GM12892 (cell line): ENCODE measurements at places on chromosomes 3 and 15.

DNA sequence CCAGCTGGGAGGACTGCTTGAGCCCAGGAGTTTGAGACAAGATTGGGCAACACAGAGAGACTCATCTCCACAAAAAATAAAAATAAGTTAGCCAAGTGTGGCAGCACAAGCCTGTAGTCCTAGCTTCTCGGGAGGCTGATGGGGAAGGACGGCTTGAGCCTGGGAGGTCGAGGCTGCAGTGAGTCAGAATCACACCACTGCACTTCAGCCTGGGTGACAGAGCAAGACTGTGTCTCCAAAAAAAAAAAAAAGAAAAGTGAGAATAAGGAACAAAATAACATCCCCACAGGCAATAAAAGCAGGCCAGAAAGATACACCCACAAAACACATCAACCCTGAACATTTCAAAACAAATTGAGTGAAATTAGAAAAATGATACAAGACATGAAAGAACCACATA, 48.7 kb upstream of the OCA2 start:
- DNase-seq: no peak

DNA sequence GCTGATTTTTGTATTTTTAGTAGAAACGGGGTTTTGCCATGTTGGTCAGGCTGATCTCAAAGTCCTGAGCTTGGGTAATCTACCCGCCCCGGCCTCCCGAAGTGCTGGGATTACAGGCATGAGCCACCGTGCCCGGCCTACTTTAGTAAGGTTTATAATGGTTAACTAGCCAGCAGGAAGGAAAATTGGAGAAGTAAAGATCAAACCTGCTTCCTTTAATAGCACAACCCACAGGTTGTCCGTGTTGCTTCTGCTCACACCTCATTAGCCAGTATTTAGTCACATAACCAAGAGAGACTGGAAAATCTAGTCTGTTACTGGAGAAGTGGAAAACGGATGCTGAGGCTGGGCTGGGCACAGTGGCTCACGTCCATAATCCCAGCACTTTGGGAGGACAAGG, 51.9 kb upstream of the TBL1XR1 start:
- no peak for DNase-seq

GRCh38 chr15:98700519-98700918, 52.2 kb downstream of the IGF1R start:
- DNase-seq: no peak

DNA sequence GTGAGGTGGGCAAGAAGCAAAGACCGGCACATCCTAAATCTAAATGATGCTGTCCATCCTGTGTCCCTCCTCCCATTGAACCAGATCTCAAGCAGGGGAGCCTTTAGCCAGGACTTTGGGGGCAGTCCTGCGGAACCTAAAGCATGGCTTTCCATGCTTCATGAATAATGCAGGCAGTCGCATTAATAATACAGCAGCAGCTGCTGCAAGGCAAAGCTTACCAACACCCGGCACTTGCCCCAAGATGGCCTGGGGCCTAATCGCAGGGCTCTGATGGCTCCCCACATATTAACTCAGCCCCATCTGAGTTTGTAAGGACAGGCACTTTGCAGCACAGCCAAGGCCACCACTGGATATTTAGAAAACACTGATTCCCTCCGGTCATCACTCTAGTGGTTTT, 114.4 kb downstream of the NTRK3 start:
- no peak for DNase-seq

DNA sequence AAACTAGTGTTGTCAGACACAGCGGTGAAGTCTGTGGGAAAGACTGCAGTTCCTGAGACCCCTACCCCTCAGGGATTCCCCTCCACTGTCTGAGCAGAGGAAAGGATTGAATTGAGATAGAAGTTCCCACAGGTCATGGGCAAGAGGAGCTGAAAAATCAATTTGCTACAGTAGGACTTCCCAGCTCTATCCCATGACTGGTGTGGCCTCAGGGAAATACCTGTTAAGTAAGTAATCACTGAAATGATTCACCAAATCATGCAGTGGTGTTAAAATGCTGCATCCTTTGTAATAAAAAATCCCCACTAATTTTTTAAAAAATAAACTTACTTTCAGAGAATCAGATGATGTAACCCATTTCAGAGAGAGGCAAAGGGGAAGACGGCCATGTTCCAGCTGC, 45.0 kb upstream of the SPRED1 start:
- DNase-seq: no peak

DNA sequence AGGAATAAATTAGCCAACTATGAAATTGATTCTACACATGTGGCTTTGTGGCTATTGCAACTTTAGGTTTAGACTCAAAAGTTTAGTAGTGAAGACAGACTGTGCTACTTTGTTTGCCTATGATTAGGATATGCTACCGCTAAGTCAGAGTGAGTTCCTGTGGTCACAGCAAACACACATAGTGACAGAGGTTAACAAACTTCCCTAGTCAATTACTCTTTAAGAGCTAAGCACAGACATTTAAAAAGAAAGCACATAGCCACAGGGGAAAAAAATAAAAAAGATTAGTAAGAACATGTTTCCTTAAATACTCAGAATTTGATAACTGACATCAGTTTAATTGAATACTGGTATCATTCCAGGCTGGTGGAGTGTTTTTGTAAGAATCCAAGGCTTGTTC, 207.1 kb downstream of the GBE1 start:
- DNase-seq: no peak

DNA sequence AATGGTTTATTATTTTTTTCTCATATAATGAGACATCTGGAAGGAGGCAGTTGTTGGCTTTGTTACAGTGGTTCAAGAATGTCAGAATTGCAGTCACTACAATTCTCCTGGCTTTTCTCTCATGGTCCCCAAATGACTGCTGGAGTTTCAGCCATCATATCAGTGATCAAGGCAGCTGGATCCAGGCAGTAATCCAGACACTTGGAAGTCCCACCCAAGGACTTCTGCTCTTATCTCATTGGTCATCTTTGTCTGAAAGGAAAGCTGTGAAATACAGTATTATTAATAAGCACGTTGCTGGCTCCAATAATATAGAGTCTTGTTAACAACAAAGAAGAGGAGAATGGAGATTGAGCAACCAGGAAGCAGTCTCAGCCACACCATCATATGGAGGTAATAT, 22.9 kb upstream of the MED12L start:
- no peak for DNase-seq

DNA sequence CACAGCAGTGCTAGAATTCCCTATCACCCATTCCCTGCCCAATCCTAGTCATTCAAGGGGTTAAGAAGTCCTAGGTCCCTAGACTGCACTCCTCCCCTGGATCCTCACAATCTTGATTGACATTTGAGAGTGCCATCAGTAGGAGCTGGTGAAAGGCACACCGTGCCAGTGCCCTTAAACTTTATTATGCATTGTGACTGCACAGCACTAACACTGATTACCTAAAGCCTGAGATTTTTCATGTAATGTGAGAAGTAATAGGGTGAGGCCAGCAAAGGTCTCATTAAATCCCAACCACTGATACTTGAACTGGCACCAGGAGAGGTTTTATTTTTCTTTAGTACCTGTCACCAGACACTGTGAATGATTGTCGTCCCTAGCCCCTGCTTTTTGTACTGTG, 16.3 kb downstream of the GXYLT2 start:
- no peak for DNase-seq

- no peak for DNase-seq
These were observed 20.1 kb downstream of the DMXL2 start for GRCh38 chr15:51602484-51602883.

DNA sequence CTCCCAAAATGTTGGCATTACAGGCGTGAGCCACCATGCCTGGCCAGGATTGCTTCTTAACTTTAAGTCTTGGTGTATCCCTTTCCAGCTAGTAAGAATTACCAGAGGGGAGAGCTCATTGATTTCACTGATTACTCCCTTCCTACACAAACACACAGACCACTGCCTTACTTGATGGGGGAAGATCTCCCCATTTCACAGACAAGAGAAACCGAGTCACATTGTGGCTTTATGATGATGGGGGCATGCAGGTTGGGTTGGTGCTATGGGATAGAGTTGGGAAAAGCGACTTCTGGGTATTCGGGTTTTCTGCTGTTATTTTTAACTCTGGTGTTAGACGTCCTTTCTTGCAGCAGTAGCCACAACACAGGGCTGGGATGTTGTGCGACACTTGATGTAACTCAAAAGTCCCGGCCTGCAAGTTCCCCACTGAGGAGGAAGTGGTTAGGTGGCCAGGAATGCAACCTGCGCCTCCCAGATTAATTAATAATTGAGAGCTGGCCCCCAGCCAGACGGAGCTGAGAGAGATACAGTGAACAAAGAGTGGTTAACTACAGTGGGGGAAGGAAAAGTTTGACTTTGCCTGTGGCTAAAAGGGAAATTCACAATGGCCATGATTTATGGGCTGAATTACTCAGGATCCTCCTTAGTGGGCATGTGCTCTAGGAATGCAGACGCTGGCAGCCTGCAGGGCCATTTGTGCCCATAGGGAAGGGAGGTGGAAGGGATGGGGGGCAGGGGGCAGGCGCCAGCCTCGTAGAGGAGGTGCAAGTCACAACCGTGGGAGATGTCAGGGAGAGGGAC, 63.6 kb downstream of the SMAD6 start:
- no peak for DNase-seq

DNA sequence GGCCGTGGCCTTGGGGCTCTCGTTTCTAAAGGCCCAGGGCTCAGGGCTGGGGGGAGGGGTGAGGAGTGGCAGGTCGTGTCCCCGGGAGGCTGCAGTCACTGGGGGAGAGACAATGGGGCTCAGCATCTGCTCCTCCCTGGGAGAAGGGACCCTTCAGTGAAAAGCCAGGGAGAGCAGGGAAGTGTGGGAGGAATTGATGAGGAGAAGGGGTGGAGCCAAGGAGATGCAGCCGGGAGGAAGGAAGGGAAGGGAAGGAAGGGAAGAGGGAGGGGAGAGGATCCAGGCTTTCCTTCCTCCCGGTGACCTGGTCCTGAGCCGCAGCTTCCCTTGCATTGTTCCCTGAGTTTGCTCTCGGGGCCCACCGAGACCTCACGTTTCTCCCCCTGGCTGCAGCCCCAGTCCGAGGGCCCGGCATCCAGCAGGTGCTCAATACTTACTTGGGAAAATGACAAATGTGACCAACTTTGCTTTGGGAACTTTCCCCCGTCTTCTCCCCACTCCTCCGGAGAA, 1.4 kb upstream of the ZNF710 start:
- no peak for DNase-seq

GRCh38 chr3:49460956-49461355, 9.1 kb upstream of the DAG1 start:
- DNase-seq: no peak

GRCh38 chr15:61126811-61127210, 102.3 kb downstream of the RORA start:
- DNase-seq: no peak

DNA sequence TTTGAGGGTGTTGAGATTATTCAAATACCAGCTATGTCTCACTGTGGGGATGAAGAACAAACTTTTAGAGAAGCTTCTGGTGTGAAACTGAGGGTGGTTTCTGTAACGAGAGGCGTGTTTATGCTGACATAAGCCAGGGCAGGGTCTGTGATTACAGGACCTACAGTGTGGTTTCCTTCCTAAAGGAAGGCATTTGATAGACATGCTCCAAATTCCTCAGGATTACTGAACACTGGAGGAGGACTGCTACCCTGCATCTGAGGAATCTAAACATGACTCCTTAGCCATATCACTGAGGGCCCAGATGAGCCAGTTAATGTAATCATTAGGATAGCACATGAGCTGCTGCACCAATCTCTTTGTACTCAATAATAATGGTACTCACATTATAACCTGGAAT, 328.4 kb upstream of the UMPS start:
- DNase-seq: no peak

GRCh38 chr15:100809151-100809550, 70.5 kb upstream of the ALDH1A3 start:
- no peak for DNase-seq

GRCh38 chr15:79065706-79066376, 24.7 kb downstream of the RASGRF1 start:
- DNase-seq: no peak

DNA sequence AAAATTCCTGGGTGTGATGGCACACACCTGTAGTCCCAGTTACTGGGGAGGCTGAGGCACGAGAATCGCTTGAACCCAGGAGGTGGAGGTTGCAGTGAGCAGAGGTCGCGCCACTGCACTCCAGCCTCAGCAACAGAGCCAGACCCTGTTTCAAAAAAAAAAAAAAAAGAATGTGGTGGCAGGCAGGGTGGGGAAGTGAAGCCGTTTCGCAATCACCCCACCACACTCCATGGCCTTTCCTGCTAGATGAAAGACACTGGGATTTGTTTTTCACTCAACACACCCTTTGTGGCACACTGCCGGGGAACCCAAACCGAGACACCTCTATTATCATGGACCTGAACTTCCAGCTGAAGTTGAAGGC, 172.4 kb upstream of the IQSEC1 start:
- no peak for DNase-seq

DNA sequence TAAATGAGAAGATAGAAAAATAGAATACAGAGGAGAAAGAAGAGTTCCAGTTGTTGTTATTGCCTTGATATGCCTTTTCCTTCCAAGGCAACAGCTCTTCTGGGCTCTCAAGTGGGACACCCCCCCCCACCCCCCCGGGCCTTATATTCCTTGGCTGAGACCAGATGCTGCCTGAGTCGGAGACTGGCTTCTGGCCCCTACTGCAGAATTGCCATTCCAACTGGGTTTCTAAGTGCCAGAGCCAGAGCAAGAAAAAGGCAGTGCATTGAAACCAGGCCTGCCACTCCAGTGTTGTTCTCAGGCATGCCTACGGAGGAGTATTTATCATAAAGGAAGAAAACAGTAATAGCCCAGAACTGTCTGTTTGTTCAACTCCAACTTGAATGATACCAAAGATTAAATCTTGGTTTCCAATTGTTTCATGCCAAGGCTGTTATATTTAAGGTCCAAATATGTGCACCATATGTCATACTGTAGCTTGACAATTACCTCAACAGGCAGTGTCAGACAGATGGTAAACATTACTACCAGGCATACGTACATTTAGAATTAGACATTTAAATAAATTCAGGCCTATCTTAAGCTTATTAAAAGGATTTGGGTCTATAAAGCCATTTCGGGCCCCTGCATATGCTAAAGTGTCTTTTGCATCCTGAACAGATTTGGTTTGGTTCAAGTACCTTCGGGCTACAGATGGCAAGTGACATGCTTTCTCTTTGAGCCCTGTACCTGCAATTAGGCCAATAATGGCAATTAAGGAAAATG, 209.9 kb upstream of the SEMA6D start:
- DNase-seq: no peak

DNA sequence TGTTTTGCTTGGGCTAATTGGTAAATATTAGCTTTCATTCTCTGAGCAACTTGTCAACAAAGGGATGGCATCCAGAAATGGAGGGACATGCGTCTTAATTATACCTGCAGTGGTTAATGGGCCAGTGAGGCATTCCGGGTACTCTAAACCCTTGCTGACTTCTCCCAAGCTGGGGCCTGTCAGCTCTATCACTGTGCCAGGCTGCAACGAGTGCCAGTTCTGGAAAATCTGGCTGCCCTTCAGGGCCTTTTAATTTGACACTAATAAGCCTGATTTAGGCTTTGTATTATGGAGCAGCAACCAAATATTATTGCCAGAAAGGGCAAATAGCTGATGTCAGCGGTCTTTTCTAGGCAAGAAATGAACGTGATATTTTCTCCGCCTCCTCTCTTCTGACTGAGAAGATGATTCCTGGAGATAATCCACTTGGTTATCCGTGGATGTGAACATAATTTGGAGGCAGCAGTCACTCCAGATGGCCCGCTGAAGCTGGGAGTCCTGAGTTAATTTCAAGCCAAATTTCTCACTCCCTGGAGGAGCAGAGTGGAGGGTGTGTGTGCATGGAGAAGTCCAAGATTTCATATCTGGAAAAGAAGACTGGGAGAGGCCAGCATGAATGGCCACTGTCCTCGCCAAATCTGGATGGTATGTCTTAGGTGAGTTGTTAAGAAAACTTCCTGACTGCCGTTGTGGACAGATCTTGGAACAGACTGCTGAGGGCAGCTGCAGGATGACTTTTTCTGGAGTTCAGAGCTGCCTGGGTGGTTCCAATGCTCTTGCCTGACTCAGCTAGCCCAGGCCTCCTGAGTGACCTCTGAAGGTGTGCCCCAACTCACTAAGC, 44.4 kb upstream of the PSMD6 start:
- no peak for DNase-seq
